ENCODE measurements at places on chromosomes 16 and 17.

GRCh38 chr17:6505425-6506142 lies 50.8 kb downstream of the PITPNM3 start:
- no peak for DNase-seq

DNA sequence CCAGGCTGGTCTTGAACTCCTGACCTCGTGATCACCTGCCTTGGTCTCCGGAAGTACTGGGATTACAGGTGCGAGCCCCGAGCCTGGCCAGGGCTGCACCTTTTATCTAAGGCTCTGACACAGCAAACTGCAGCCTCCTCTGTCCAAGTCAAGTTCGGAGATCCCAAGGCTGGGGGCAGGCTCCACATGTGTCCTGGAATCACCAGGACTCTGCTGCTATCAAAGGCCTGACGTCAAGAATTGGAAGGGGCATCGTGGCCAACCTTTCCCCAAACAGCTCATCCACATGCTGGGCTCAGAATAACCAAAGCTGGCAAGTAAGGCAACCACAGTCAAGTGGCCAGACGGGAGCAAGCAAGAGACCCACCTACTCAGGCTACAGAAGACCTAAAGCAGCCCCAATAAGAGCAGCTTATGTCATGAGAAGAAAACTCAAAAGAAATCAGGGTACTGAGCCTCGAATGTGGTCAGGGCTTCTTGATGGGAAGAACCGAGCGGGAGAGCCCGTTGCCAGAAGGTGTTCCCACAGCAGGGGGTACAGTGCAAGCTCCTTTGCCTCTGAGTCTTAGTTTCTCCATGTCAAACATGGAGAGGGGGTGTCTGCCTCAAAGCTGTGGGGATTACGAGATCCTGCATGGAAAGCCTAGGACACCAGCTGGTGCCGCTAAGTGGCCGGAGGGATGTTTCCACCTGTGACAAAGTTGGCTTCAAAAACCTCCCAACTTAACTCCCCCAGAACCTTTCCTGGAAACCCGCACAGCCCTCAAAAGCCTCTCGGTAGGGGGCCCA lies 7.9 kb downstream of the MYBBP1A start:
- no peak for DNase-seq

DNA sequence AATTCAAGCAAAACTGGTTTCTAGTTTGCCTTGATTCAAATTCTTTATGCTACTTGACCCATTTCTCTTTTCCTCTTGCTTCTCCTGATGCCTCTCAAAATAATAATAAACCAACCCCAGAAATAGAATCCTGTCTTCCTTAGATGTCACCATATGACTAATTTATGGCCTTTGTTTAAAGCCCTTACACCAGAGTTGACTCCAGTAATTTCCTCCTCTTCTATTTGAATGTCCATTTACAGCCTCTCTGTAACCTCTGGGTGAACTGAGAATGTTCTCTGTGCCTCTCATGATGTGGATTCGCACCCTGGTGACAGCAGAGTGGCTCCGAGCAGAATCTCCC lies 31.5 kb downstream of the ZFHX3 start:
- DNase-seq: no peak

- DNase-seq: no peak
These were observed 133.3 kb downstream of the ENGASE start for GRCh38 chr17:79207960-79208359.

- DNase-seq: no peak
These were observed 4.5 kb downstream of the MT1X start for GRCh38 chr16:56686758-56687157.

GRCh38 chr16:57307365-57307764 lies 22.9 kb upstream of the PLLP start:
- no peak for DNase-seq

- no peak for DNase-seq
These were observed 17.1 kb upstream of the ZFHX3 start for GRCh38 chr16:73064994-73065545.

GRCh38 chr16:85642762-85643358 lies 29.7 kb downstream of the GSE1 start:
- no peak for DNase-seq

DNA sequence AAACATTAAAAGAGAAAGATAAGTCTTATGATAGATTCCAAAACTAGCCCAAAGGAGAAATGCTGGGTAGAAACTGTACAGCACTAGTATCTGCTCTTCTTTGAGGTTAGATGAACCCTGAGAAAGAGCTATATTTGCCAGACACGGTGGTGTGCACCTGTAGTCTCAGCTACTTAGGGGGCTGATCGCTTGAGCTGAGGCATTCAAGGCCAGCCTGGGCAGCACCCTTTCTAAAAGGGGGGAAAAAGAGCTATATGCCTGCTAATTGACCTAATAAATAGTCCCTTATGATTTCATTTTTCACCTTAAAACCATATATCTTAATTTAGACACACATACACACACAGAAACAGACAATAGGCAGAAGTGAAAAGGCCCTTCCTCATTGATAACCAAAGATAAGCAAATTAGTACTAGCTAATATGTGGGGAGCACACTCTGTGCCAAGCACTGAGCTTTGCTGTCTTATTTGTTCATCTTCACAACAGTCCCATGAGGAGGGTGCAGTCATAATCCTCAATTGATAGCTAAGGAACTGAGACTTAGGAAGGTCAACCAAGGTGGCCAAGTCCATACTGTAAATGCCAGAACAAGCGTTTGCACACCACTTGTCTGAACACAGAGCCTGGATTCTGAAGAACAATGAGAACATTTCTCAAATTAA lies 56.6 kb upstream of the NLK start:
- DNase-seq: no peak

DNA sequence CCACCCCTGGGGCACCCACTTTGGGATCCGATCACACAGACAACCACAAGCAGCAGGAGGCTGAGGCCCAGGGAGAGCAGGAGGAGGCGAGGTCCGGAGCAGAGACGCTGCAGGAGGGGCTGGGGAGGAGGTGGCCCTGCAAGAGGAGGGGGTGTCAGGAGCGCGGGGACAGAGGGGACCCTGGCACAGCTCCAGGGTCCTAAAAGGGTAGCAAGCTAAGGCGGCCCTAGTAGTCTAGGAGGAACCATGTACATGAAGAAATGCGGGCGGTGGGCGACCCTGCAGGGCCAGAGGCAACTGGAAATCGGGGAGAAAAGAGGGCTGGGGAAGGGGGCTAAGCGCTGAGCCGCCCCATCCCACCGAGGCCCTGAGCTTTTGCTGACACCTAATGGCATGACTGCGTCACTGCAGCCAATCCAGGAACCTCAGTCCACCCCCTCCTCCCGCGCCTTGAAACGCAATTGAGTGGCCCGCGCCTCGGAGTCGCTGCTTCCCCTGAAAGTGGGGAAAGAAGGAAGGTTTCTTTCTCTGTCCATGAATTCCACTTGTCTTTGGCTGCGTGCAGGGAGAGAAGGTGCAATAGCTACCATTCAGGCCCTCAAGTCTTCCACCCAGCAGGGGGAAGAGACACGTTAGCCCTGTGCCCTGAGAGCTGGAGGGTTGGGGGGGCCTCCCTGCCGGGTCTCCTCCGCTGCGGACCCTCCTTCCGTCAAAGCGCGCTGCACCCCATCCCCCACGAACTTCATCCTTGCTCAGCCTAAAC lies 1.8 kb downstream of the ASGR1 start:
- DNase-seq: peak; percentile 7

GRCh38 chr17:78450696-78451345 lies 72.4 kb downstream of the PGS1 start:
- DNase-seq: no peak

GRCh38 chr17:42111871-42112551 lies 503 bp downstream of the DHX58 start:
- DNase-seq: no peak

DNA sequence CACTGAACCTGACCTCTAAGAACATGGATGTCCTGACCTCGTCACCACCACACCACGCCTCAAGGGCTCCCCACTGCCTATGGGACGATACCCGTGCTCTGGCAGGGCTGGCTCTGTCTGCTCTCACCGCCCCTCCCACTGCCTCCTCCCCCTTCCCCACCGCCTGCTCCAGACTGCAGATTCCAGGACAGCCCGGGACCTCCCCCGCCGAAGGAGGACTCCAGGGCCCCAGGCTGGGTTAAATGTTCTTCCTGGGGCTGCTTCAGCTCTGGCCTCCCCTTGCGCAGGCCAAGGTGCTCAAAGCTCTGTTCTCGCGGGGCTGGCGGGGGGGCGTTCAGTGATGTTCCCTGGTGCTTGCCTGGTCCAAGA lies 3.1 kb downstream of the NPW start:
- DNase-seq: no peak

DNA sequence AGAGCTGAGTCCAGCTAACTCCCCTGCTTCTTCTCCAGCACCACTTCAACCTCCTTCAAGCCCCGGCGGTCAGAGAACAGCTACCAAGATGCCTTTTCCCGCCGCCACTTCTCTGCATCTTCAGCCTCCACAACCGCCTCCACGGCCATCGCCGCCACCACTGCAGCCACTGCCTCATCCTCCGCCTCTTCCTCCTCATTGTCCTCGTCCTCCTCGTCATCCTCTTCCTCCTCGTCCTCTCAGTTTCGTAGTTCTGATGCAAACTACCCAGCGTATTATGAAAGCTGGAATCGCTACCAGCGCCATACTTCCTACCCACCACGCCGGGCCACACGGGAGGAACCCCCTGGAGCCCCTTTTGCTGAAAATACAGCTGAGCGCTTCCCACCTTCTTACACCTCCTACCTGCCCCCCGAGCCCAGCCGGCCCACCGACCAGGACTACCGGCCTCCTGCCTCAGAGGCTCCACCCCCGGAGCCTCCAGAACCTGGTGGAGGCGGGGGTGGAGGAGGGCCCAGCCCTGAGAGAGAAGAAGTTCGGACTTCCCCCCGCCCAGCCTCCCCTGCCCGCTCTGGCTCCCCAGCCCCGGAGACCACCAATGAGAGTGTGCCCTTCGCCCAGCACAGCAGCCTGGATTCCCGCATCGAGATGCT lies 7.1 kb downstream of the SETD1A start:
- DNase-seq: no peak

GRCh38 chr16:53827741-53828140 lies 123.8 kb downstream of the FTO start:
- no peak for DNase-seq

- DNase-seq: no peak
These were observed 6.4 kb upstream of the SRCAP start for GRCh38 chr16:30692396-30693064.

- no peak for DNase-seq
These were observed 2.1 kb downstream of the NEURL4 start for GRCh38 chr17:7327056-7327455.

- no peak for DNase-seq
These were observed 62.4 kb upstream of the PMFBP1 start for GRCh38 chr16:72234387-72234786.

GRCh38 chr16:11097787-11098167 lies 153.4 kb downstream of the CLEC16A start:
- no peak for DNase-seq

DNA sequence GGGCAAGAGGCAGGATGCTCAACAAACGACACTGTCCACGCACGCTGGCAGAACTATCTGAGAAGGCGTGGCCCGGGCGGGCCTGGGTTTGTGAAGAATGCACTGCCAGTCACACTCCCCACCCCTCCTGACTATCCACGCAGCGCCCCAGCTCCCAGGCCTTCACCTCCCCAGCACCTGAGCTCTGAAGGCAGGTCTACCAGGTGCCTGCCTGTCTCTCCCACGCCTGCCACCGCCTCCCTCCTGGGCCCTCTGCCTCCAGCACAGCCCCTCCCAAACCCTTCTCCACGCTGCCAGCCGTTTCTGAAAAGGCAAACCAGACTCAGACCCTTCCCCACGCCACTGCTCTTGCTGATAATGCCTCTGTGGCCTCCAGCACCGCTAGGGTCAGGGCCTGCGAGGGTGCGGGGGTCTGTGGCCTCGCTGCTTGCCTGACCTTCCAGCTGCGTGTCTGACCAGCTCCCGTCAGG lies 11.6 kb downstream of the MYBBP1A start:
- no peak for DNase-seq

DNA sequence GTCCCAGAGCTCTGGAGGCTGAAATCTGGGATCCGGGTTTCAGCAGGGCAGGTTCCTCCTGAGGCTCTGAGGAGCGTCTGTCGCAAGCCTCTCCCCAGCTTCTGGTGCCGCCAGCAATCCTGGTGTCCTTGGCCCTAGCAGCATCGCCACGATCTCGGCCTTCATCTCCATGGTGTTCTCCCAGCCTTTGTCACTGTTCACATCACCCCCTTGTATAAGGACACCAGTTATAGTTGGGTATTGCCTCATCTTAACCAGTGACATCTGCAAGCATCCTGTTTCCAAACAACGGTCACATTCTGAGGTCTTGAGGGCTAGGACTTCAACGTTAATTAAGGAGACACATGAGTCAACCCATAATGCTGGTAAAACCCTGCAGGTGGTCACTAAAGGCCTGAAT lies 2.8 kb upstream of the PPP1R27 start:
- no peak for DNase-seq

DNA sequence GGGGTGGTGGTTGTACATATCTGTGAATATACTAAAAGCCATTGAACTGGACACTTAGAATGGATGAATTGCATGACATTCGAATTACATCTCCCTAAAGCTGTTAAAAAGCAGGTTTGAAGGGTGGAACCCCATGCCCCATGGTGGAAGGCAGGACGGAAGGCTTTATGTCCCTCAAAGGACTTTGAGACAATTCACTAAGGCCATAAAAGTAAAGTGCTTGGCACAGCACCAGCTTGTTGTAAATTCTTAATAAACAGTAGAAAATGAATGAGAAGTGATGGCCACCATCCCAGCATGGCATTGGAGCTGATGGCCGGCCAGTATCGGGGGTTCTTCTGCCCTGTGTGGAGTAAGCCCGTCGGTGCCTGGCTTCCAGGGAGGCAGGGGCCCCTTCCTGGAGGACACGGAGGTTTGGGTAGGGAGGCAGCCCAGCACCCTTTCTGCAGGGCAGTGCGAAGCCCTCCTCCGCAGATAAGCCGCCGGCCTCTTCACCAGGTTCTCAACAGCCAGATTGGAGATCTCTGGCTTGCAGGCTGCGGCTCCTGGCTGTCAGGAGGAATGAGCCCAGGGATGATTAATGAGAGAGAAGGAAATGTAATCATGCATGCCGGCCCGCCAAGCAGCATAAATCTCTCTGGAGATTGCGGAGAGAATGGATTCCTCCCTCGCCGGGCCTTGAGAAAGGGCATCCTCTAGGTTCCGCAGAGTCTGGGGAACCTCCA lies 346.9 kb downstream of the FOXL1 start:
- no peak for DNase-seq

DNA sequence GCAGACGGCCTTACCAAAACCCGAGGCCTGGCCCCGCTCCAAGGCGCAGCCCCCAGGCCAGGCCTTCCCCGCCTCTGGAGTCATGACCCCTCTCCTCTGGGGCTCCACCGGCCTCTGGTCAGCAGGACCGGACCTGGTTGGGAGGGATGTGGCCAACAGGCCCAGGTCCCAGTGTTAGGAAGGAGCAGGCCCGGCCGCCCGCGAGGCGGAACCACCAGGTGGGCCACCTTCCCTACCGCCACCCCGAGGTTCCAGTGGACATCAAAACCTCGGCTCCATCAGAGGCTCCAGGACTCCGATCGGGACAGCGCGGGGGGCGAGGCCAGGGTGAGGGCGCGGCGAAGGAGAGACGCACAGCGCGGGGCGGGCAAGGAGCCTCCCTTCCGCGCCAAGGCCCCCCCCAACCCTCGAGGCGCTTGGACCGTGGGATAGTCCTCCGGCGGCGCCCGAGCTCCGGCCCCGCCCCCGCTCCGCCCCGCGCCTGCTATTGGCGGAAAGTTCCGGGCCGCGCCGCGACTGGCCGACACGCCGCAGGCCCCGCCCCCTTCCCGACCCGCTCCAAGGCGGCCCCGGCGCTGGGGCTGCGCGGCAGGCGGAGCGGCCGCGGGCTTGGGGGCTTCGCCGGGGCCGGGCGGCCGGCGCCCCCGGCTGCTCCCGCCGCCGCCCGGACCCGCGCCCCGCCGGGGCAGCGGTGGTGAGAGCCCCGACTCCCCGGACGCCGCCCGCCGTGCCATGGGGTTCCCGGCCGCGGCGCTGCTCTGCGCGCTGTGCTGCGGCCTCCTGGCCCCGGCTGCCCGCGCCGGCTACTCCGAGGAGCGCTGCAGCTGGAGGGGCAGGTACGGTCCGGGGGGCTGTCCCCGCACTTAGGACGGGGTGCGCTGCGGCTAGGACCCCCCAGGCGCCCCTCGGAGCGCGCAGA lies at the start of gene METRN:
METRN (plus strand) TSS at position 561 of the 919 bp plus-strand sequence; CDS start at position 733, 172 bp downstream.
- DNase-seq: peak; percentile 45

Measured in NCI-H774 (cell line).